ENCODE measurements at places on chromosomes 4 and X.
A peak's percentile ranks its signal among the peaks of the same experiment; 100 is the strongest.

DNA sequence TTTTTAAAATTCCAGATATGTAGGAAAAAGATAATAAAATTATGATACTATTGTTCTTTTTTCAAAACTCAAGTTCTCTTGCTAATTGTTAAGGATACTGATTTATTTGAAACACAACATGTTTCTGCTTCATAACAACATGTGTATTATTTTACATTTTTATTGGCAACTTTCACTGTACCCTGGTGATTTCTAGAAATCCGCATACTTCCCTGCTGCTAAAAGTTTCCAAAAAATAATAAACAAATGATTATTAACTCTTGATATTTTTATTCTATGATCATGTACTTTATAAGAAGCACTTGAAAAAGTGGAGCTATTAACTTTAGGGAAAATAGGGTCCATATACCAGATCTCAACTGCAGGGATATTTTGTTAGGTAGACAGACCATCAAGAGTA is 71.2 kb upstream of the HCCS start:
- no peak overlapping the region for H3K4me3 ChIP-seq
- no peaks in the 10 kb centered on the region for H3K36me3 ChIP-seq
- no peak for DNase-seq
- H3K27me3 ChIP-seq: no peaks in the 10 kb centered on the region

DNA sequence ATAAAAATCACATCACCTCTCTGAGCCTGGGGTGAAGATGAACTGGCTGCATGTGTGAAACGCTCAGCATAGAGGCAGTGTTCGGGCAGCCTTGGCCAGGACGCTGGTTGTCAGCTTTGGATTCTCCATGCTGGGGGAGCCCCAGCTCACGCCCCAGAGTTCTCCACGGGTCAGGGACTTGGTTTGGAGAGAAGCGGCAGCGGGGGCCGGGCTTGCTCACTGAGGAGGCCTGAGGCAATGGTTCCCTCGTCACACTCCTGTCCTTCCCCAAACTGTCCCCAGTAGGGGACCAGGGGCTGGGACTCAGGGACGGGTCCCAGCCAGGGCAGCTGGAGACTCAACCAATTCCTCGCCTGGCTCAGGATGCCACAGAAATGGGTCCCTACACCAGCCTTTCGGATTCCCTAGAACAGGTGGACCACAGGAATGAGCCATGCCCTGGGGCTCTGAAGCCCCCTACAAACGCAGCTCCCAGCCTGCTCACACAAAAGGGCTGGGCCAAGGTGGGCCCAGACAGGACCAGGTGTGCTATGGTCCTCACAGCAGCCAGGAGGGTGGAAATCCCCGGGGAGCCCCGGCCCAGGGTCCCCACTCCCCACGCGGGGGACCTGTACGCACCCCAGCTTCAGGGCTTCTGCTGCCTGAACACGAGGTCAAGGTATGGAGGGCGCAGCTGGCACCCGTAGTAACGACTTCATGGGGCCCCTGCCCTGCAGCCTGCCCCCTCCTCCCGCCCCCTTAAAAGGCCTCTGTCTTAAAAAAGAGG is 1.4 kb downstream of the MXD4 start:
- peak overlapping the region; percentile 50 for H3K4me3 ChIP-seq
- no peaks in the 10 kb centered on the region for H3K27me3 ChIP-seq
- H3K27ac ChIP-seq: no peak overlapping the region
- DNase-seq: no peak
- peaks cover 4% of the 10 kb centered on the region for H3K4me1 ChIP-seq

- no peak overlapping the region for H3K4me3 ChIP-seq
- no peak for DNase-seq
- H3K27ac ChIP-seq: no peak overlapping the region
These were observed 156.1 kb downstream of the GPAT3 start for GRCh38 chr4:83692028-83692427.

DNA sequence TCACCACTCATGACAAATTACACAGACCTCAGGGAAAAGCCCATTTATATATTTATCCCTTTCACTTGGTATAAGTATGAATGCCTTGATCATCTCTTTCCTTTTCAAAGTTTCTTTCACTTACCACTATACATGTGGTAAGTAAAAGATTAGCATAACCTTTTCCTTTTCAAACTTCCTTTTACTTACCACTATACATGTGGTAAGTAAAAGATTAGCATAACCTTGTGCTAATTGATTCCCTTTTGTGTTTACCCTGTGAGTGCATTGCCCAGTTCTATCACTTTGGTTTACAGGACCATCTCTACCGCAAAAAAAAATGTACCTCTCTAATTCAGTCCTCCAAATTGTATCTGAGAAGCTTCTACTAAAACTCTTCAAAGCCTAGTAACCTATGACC is 32.7 kb upstream of the TCEANC start:
- H3K27me3 ChIP-seq: no peaks in the 10 kb centered on the region
- no peak for DNase-seq
- no peak overlapping the region for H3K4me3 ChIP-seq
- H3K27ac ChIP-seq: no peak overlapping the region
- no peaks in the 10 kb centered on the region for H3K36me3 ChIP-seq

DNA sequence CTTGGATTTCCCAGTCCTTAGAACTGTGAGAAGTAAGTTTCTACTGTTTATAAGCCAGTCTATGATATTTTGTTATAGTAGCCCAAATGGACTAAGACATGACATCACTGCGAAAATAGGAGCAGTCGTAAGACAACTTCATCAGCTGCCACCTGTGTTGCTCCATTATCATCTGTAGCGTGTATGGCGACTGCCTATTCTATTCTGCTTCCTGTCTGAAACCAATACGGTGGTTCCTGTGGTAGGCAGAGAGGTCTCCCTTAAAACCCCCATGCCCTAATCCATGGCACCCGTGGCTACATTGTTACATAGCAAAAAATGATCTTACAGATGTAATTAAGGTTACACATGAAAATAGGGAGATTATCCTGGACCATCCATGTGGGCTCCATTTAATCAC is 105.4 kb upstream of the FAT1 start:
- no peaks in the 10 kb centered on the region for H3K27me3 ChIP-seq
- no peaks in the 10 kb centered on the region for H3K4me1 ChIP-seq
- H3K36me3 ChIP-seq: no peaks in the 10 kb centered on the region
- no peak overlapping the region for H3K4me3 ChIP-seq
- no peak for DNase-seq

DNA sequence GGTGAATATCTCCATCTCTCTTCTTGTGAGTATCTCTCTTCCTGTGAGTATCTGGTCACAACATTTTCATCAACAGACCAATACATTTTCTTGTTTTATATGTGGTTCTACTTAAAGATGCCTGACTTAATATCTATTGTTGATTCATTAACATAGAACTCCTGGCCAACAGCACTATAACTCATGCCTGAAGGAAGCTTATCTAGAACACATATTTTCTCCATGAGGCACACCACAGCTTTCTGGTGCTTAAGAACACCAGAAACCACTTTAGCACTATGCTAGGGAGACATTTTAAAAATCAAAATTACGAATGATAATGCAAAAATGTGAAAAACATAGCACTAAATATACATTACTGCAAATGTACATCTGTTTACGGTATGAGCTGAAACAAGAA is 190.4 kb downstream of the GABRB1 start:
- H3K4me3 ChIP-seq: no peak overlapping the region
- no peaks in the 10 kb centered on the region for H3K4me1 ChIP-seq
- H3K36me3 ChIP-seq: no peaks in the 10 kb centered on the region
- no peak for DNase-seq

- no peak overlapping the region for H3K27ac ChIP-seq
- no peaks in the 10 kb centered on the region for H3K4me1 ChIP-seq
- DNase-seq: no peak
- no peaks in the 10 kb centered on the region for H3K27me3 ChIP-seq
- H3K4me3 ChIP-seq: no peak overlapping the region
- no peaks in the 10 kb centered on the region for H3K36me3 ChIP-seq
These were observed 7.5 kb downstream of the PF4 start for GRCh38 chr4:73974352-73974751.

DNA sequence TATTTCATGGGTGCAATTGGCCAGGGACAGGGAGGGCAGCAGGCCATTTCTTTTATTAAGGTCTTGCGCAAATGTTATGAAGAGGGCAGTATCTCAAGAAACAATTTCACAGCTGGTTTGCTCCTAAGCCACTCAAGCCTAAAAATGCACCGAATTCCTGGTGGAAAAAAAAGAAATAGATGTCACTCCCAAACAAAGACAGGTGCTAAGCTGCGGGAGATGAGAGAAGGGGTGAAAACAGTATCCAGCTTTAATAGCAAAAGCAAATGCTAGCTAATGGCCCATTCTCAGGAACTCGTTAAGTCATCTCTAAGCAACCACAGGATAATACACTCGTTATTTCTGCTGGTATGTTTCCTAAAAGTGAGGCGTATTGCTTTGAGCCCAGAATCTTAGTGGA is 116.4 kb downstream of the ARX start:
- H3K27ac ChIP-seq: no peak overlapping the region
- no peak overlapping the region for H3K4me3 ChIP-seq
- no peaks in the 10 kb centered on the region for H3K27me3 ChIP-seq
- DNase-seq: no peak
- H3K4me1 ChIP-seq: peaks cover 5% of the 10 kb centered on the region

- H3K4me1 ChIP-seq: no peaks in the 10 kb centered on the region
- no peak overlapping the region for H3K4me3 ChIP-seq
- H3K36me3 ChIP-seq: no peaks in the 10 kb centered on the region
- H3K27me3 ChIP-seq: no peaks in the 10 kb centered on the region
- no peak for DNase-seq
- H3K27ac ChIP-seq: no peak overlapping the region
These were observed 268.1 kb downstream of the DKK2 start for GRCh38 chr4:106767991-106768390.

GRCh38 chr4:128573781-128574508 is 235.6 kb upstream of the JADE1 start:
- H3K4me3 ChIP-seq: no peak overlapping the region
- no peaks in the 10 kb centered on the region for H3K36me3 ChIP-seq
- no peak for DNase-seq
- H3K27ac ChIP-seq: no peak overlapping the region
- H3K4me1 ChIP-seq: no peaks in the 10 kb centered on the region

- no peaks in the 10 kb centered on the region for H3K27me3 ChIP-seq
- H3K4me1 ChIP-seq: peaks cover 3% of the 10 kb centered on the region
- no peak overlapping the region for H3K27ac ChIP-seq
- no peaks in the 10 kb centered on the region for H3K36me3 ChIP-seq
These were observed 303.1 kb downstream of the ARHGAP24 start for GRCh38 chr4:85777908-85778631.

DNA sequence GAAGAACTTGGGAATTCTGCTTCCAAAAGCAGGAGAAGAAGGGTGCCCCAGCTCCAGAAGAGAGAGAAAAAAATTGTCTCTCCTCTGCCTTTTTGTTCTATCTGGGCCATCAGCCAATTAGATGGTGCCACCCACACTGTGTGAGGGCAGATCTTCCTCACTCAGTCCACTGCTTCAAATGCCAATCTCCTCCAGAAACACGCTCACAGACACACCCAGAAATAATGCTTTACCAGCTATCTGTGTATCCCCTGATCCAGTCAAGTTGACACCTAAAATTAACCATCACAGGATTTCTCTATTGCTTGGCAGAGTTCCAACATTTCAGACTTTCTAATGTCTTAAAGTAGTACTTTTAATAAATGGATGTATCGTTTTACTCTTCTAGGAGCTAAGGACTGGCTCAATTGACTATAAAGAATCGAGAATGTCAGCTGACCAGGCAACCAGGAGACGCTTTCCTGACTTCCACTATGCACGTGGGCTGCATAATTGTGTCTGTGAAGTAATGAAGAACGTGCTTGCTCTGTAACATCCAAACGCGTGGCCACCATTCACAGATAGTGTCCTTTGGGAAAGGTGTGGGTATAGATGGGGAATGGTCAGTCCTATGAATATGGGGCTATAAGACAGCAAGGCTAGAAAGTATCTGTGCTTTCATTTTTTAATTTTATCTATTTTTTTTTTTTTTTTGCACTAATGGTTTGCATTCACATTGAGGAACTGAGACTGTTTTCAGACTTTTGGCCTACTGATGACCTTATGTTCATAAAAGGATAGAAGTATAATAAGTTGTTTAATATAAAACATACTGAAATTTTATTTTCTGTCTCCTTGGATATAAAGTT is 9.9 kb upstream of the SMIM20 start:
- peaks cover 2% of the 10 kb centered on the region for H3K27me3 ChIP-seq
- H3K4me1 ChIP-seq: peaks cover 15% of the 10 kb centered on the region
- DNase-seq: no peak
- H3K4me3 ChIP-seq: no peak overlapping the region
- H3K27ac ChIP-seq: no peak overlapping the region

GRCh38 chrX:12582649-12583048 is 208.6 kb upstream of the PRPS2 start:
- no peaks in the 10 kb centered on the region for H3K4me1 ChIP-seq
- H3K36me3 ChIP-seq: no peaks in the 10 kb centered on the region
- H3K27ac ChIP-seq: no peak overlapping the region
- H3K27me3 ChIP-seq: no peaks in the 10 kb centered on the region
- DNase-seq: no peak
- no peak overlapping the region for H3K4me3 ChIP-seq

- H3K4me3 ChIP-seq: no peak overlapping the region
- H3K27ac ChIP-seq: no peak overlapping the region
- no peaks in the 10 kb centered on the region for H3K4me1 ChIP-seq
- no peaks in the 10 kb centered on the region for H3K36me3 ChIP-seq
- H3K27me3 ChIP-seq: peaks cover 3% of the 10 kb centered on the region
- no peak for DNase-seq
These were observed 97.6 kb upstream of the ARSJ start for GRCh38 chr4:114076899-114077570.

- no peak overlapping the region for H3K4me3 ChIP-seq
- H3K4me1 ChIP-seq: peaks cover 9% of the 10 kb centered on the region
- H3K36me3 ChIP-seq: peaks cover 2% of the 10 kb centered on the region
- DNase-seq: no peak
- no peaks in the 10 kb centered on the region for H3K27me3 ChIP-seq
- no peak overlapping the region for H3K27ac ChIP-seq
These were observed 11.0 kb downstream of the GNRHR start for GRCh38 chr4:67743194-67743593.

All from activated naive CD8-positive, alpha-beta T cell treated with anti-CD3 and anti-CD28 coated beads, Interleukin-2, amount 50 U/mL, for 24 hours (primary cell).